ENCODE measurements at places on chromosomes 1 and 21.

DNA sequence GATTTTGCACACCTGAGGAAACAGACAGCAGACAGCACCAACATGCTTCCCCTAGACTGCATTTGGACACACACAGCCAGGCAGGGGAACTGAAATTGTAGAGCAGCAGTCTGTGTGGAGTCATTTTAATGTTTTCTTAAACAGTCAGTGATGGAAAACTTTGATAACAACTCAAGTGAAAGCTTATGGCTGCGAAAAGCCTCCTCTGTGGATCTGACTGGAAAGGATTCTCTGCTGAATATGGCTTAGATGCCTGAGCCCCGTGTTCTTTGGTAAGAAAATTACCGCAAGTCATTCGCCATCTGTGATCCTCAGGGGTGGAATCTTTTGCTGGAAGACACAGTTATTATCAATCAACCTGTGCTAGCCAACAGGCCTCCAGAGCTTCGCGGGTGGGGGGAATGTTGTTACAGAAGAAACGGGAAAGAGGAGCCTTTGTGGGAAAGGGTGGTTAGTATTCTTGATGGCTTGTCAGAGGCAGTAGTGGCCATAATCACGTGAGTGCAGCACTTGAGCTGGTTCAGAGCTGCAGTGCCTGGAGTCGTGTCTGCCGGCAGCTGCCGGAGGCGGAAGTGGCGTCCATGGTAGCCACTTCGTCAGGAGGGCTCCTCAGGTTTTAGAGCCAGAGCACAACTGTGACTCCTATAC, 204.7 kb downstream of the ST6GALNAC3 start:
- DNase-seq: no peak

DNA sequence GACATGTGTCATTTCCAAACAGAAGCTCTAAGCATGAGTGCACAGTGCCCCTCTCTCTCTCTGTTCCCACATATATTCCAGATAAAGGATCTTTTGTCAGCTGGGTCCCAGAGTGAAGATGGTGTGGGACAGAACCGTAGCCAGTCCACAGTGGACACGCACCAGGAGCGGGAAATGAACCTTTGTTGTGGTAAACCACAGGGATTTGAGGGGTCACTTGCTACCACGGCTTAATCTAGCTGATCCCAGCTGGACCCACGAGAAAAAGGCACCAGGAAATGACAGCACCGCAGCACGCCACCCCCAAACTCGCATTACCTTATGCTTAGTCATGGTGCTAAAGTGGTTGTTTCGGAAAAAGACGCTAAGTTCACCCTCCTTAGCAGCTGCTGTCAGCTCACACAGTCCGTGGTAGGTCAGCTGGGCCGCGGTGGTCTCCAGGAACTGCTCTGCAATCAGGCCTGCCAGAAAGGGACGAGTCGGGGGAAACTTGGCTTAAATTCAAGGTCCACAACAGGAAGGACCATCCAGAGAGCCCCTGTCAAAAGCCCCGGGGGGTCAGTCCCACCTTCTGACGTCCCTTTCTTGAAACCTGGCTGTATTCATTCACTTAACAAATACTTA, 7.5 kb downstream of the MINDY1 start:
- no peak for DNase-seq

DNA sequence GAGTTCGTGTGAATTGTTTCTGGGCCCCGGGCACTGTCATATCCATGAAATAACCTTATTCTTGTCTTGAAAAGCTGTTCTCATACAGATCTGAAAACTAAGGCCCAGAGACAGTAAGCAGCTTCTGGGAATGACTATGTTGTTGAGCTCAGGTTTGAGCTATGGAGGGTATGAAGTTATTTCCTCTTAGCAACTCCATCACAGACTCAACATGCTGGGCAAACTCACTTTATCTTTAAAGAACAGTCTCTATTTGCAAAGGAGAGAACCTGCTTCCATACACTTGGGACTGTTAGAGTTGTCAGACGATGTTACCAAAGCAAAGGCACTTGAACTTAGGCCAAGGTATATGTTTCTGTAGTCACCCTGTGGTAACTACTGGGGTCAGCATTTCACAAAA, 90.0 kb downstream of the GPR88 start:
- no peak for DNase-seq

DNA sequence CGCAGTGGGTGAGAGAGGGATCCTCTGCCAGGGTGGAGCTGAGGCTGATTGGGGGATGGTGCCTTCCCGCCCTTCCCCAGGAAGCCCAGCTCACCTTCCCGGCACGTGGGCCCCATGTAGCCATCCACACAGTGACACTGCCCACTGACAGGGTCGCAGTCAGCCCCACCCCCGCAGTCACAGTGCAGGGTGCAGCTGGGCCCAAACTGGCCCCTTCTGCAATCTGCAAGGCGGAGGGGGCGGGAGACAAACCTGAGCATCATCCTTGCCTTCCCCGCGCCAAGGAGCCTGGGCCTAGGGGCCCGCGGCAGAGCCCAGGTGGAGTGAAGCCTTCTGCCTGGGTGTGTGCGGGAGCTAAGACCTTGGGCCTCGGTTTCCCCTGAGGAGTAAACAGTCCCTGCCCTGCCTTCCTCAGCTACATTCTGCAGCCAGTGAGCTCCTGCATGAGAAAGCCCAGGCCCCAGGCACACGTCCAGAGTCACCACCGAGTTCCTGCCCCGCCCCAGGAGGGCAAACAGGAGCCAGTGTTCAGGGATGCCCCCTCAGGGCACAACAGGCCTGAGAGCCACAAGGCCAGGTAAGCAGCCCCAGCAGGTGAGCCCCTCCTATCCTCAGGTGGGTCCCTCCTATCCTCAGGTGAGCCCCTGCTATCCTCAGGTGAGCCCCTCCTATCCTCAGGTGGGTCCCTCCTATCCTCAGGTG, 38.2 kb downstream of the ARHGEF16 start:
- DNase-seq: no peak

DNA sequence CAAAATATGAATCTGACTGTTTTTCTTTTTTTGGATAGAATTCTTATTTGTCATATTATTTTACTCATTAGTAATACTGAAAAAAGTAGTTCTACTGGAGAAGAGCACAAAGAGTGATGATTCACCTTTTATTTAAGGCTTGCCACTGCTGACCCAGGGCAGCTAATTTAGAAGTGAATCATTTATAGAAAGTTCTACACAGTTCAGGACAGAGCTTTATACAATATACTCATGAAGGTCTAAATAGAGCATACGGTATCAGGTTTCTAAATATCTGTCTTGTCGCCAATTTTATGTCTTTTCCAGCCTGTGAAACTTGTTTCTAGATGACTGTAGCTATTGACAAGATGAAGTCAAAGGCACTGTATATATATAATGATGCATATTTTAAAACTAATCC, 25.0 kb downstream of the GIPC2 start:
- no peak for DNase-seq

GRCh38 chr1:164653705-164654104, 94.7 kb downstream of the PBX1 start:
- DNase-seq: no peak

GRCh38 chr1:184507604-184508280, 120.9 kb downstream of the C1orf21 start:
- no peak for DNase-seq

- no peak for DNase-seq
These were observed 46.3 kb upstream of the CACYBP start for GRCh38 chr1:174953285-174954072.

- peak; percentile 80 for DNase-seq
These were observed 22.7 kb downstream of the SLX9 start for GRCh38 chr21:44962403-44962966.

- DNase-seq: no peak
These were observed 59.8 kb downstream of the CAPN9 start for GRCh38 chr1:230807029-230807428.

- no peak for DNase-seq
These were observed 30.8 kb upstream of the FAM89A start for GRCh38 chr1:231070758-231071444.

- DNase-seq: no peak
These were observed 259.1 kb downstream of the BARHL2 start for GRCh38 chr1:90457985-90458384.

GRCh38 chr1:68332041-68332440, 99.7 kb upstream of the WLS start:
- DNase-seq: no peak

- DNase-seq: no peak
These were observed 44.7 kb upstream of the CITED4 start for GRCh38 chr1:40906781-40907400.

DNA sequence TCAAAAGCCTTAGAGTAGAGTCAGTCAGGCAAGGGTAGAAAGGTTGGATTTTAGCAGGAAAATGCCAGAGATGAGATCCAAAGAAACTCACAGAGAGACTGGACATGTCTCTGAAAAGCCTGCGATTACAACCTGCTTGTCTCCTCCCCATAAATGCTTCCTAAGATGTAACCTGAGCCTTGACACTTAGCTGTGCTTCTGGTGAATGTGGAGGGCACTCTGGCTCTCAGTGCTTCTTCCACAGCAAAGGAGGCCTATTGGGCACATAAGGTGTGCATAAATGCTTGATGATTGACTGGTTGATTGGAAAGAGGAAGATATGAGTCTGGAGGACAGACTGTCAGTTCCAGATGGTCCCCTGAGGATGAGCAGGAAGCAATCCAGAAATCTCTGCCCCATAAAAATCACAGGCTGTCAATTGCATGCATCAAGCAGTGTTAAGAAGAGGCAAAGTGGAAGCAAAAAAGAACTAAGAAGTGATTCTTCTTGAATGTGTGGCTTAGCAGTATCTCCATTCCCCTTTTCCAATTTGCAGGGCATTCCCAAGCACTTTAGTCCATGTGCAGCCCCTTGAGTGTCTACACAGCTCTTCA, 236.2 kb upstream of the RRP15 start:
- DNase-seq: no peak

GRCh38 chr1:50968821-50969610, 1.0 kb upstream of the CDKN2C start:
- DNase-seq: no peak

- DNase-seq: no peak
These were observed 47.1 kb downstream of the ATP2B4 start for GRCh38 chr1:203673550-203674411.

GRCh38 chr21:41955516-41955915, 1.7 kb upstream of the C2CD2 start:
- no peak for DNase-seq

GRCh38 chr1:64663668-64664067, 81.2 kb upstream of the RAVER2 start:
- DNase-seq: no peak

- no peak for DNase-seq
These were observed 19.1 kb downstream of the CDC42BPA start for GRCh38 chr1:227299241-227299627.

GRCh38 chr21:25578056-25578961, 29.0 kb downstream of the MRPL39 start:
- no peak for DNase-seq

Data from brain pericyte (primary cell).